ENCODE measurements at places on chromosomes 7 and 10.
A peak's percentile ranks its signal among the peaks of the same experiment; 100 is the strongest.

GRCh38 chr10:68434657-68435056, 27.6 kb upstream of the RUFY2 start:
- no peak for DNase-seq

GRCh38 chr7:140534743-140535142, 55.4 kb upstream of the MKRN1 start:
- no peak for DNase-seq

- DNase-seq: no peak
Measured at GRCh38 chr7:33649476-33650441, 255.6 kb upstream of the BMPER start.

GRCh38 chr10:77173615-77174461, 463.8 kb downstream of the KCNMA1 start:
- peak; percentile 29 for DNase-seq

DNA sequence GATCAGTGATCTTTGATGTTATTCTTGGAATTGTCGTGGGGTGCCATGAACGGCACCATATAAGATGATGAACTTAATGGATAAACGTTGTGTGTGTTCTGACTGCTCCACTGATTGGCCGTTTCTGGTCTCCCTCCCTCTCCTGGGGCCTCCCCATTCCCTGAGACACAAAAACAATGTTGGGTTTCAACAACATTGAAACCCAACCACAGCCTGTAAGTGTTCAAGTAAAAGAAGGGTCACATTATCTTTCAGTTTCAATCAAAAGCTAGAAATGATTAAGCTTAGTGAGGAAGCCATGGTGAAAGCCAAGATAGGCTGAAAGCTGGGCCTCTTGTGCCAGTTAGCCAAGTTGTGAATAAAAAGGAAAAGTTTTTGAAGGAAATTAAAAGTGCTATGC, 19.5 kb downstream of the EN2 start:
- no peak for DNase-seq

DNA sequence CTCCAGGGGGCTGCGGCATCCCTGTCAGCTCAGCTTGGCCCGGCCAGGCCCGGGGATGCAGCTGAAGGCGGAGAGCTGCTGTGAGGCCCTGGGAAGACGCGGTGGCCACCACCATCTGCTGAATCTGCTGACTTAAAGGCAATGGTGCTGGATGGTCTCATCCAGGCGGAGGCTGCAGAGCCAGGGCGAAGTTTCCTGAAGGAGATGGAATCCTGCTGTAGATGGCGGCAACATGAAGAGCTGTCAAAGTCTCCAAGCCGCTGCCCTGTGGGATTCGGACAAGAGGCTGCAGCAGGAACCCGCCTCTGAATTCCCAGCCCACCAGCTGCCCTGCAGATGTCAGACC, 200.1 kb downstream of the PTPRN2 start:
- no peak for DNase-seq

GRCh38 chr7:155551785-155552611, 5.6 kb upstream of the CNPY1 start:
- DNase-seq: no peak

DNA sequence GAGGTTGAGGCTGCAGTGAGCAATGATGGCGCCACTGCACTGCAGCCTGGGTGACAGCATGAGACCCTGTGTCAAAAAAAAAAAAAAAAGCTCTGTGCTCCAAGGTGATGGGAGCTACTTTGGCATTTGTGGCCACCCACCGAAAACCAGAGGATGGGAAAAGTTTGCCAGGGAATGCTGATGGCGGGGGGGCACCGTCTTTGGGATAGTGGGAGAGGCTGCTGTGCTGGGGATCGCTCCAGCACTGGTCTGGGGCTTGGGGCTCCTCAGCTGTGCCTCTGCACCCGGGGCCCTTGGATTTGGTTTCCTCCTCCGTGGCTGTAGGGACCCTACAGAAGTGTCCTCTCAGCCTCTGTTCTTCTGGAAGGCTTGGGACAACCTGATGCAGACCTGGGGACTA, 11.7 kb upstream of the RAMP3 start:
- no peak for DNase-seq

DNA sequence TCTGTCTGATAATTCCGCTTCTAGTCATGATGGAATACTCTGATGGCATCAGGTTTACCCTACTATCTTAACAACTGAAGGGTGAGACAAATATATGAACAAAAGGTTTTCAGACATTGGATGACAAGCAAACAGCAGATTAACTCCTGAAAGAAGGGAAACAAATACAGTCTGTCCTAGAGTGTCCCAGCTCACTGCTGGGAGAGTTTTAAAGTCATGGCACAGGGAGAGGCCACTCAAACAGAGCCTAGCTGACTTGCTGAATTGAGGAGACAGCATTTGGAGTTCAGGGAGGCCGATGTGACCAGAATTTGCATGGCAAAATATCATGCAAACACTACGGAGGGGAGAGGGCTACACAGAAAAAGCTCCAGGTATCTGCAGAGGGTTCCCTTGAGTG, 73.1 kb downstream of the MDH2 start:
- DNase-seq: no peak

DNA sequence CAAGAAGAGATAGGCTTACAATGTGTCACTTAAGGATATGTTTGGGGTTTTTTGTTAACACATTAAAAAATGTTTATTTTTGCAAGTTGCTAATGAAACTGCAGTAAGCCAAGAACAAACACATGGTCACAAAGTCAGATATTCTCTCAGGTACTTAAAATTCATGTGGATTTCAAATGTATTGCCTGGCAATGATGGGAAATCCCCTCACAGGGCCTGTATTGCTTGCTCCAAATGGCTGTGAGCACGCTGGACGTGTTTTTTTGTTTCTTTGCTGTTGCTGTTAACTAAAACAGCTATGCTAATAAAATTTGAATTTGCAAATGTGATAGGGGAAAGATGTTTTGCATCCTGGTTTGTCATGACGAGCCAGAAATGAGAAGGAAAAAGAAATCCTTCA, 3.8 kb upstream of the CELF2 start:
- DNase-seq: no peak

DNA sequence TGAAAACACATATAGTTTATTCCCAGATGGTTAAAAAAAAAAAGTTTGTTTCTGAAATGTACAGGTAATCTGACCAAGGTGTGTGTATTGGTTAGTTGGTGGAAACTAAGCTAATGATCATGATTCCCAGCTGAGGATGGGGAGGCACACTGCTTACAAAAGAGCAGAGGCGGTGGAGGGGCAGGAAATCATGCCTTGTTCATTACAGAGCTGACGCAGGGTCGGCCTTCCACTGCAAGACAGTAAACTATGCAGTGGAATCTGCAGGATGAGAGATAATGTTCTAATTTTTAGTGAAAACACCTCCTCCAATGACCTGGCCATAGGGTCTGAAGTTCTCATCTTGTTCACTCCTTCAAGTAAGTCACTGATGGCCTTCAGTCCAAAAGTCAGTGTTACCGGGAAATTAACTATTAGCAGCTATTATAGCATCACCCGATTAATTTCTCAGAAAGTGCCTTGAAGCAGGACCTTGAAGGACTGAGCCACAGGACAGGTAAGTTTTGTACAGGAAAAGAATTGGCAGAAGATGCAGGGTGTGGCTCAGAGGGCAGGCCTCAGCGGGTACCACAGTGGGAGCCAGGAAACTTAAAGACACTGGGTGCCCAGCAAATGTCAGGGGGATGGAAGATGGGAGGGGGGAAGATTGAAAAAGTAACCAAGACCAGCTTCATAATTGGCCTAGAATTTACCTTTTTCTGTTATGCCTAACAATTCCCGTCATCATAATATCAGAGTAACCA, 36.0 kb downstream of the MYOF start:
- no peak for DNase-seq

DNA sequence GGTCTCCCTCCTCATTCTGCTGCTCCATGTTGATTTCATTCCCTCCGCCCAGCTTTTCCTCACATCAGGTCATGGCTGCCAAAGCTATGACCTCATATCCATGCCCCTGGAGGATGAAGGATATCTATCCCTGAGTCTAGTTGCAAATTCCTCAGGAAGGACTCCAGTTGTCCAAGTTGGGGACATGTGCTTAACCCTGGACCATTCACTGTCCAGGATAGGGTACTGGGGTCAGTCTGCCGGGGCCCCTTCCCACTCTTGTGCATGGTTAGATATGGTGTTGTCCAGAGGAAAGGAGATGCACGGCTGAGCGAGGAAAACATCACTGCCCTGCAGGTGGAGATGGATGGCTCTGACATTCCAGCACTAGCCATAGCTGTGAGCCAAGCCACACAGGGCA, 51.9 kb upstream of the COMTD1 start:
- no peak for DNase-seq

GRCh38 chr7:87852306-87852705, 23.9 kb downstream of the SLC25A40 start:
- no peak for DNase-seq

DNA sequence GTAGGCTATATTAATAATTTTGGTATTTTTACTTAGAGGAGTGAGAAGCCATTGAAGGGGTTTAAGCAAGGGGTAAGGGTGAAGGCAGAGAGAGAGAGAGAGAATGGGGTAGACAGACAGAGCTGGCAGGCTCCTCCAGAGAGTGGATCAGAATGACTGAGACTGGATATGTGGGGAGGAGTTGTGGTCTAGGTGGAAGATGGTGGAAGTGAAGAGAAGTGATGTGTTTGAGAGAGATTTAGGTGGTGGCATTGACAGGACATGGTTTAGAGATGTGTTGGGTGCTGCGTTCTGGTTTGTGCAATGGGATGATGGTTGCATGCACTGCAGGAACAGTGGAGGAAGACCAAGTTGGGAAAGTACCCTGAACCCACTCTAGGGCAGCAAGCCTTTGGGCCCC, 92.2 kb downstream of the CCNY start:
- no peak for DNase-seq

DNA sequence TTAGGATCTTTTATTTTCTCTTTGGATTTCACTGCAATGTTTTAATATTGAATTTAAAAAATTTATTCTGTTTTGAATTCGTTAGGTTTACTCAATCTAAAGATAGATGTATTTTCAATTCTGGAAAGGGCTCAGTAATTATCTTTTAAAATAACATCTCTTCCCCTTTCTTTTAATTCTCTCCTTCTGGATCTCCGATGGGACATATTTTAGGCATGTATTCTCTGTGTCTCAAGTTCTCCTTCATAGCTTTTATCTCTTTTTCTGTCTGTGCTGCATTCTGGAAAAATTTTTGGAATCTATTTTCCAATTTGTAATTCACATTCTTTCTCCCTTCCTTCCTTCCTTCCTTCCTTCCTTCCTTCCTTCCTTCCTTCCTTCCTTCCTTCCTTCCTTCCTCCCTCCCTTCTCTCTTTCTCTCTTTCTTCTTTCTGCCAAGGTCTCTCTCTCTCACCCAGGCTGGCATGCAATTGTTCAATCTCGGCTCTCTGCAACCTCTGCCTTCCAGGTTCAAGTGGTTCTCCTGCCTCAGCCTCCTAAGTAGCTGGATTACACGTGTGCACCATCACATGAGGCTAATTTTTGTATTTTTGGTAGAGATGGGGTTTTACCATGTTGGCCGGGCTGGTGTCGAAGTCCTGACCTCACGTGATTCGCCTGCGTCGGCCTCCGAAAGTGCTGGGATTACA, 98.5 kb upstream of the CTTNBP2 start:
- DNase-seq: no peak

GRCh38 chr7:89332026-89332425, 536.5 kb upstream of the TEX47 start:
- no peak for DNase-seq

DNA sequence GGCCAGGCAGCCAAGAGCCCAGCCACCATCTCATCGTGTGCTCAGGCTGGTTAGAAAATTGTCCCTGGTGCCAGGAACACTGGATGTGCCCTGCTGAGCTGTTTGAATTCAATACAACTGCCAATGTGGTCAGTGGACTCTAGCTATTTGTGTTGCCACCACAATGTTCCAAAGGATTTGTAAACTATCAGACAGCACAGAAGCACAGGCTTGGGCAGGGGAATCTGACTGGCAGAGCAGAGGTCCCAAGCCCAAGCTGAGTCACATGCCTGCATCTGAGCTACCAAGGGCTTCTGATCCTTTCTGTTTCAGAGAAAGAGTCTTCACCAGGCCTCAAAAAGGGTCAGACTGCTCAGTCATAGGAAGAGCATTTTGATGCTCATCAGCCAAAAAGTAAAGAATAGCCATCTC, 232.1 kb upstream of the SEMA3C start:
- DNase-seq: no peak

DNA sequence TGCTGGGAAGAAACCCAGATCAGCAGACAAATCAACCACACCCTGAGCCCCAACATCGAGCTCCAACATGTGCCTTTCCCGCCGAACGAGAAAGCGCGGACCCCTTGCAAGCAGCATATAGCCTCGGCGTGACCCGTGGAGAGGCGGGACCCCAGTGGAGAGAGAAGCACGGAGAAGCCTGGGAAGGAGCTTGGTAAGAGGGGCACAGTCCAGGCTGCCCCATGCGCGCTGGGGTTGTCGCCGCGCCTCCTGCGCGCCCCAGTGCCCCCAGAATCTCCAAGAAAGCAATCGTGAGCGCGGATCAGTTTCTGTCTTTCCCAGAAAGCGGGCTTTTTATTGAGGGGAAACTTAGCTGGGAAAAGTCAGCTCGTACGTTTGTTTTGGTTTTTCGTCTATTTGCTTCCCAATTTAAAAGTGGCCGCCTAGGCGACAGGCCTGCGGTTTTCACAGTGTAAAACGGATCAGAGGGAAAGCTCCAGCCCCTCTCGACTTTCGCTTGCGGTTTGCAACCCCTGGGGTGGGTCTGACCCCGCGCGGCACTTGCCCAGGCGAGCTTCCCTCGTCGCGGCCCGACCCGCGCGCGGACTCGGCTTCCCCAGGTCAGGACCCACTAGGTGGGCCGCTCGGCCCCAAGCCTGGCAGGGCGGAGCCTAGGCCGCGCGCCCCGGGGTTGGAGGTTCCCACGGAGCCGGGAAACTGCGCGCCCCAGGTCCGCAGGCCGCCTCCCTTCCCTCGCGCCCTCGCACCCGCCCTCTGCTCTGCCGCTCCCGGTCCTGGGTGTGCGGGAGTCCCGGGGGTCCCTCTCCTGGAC, 31.1 kb downstream of the SKIDA1 start:
- DNase-seq: no peak

DNA sequence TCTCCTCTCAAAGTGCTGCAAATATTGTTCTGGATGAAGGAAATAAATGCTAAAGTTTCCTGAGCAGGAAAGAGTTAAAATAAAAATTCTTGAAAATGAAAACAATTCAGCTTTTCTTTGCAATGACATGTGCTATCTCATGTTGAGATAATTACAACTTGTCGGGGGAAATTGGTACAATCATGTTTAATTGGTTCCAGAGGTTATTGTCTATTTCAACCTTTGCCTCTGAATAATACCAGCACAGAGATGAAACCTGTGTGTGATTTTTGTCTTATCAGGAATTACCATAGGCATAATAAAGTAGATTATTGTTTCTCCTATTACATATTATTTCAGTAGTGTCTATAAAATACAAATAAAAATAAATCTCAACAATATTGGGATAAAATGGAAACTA, 305.0 kb downstream of the XPNPEP1 start:
- no peak for DNase-seq

GRCh38 chr7:135678612-135679575, 16.6 kb downstream of the STMP1 start:
- no peak for DNase-seq

DNA sequence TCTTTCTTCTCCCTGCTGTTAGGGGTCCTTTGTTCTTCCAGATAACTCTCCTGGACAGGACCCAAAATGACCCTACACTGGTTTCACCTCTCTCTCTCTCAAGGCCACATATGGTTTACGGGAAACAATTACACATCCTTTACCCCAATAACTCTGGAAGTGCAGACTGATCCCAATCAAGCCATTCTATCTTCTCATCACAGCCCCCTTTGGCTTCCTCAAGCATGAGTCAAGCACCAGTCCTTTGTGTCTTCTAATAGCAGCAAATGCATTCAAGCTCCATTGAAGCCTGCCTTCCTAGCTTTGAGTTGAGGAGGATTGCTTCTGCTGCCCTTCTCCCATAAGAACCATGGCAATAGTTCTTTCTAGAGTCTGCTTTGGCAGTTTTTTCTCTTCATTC, 20.2 kb downstream of the C10orf67 start:
- DNase-seq: no peak

Data from stimulated activated CD8-positive, alpha-beta memory T cell treated with anti-CD3 and anti-CD28 coated beads, Interleukin-7, amount 100 ng/mL, for 1 hour (primary cell).